KBM-7 (cell line): ENCODE measurements at places on chromosomes 2 and 18.
A peak's percentile ranks its signal among the peaks of the same experiment; 100 is the strongest.

GRCh38 chr18:61639886-61640285 is 252.9 kb downstream of the RNF152 start:
- DNase-seq = no peak

- DNase-seq = no peak
Observed at GRCh38 chr2:63619328-63619727, 30.6 kb downstream of the MDH1 start.

DNA sequence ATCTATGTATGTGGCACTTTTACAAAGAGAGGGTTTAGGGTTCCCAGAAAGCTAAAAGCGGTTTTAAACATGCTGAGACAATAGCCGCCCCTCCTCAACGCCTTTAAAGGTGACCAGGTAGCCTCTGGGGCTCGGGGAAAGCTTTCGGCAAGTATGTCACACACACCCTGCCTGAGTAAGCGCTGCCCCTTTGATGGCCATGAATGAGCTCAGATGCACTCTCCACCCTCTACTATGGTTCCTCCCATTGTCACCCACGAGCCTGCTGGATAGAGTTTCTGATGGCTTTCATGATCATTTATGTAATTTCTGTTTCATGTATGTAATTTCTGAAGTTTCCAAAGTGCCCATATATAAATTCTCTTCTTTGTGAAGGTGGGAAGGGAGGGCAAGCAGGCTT is 44.1 kb upstream of the GRHL1 start:
- no peak for DNase-seq

- peak; percentile 12 for DNase-seq
Observed at GRCh38 chr2:94870440-94871225, 597 bp upstream of the TEKT4 start.

GRCh38 chr2:97781981-97782380 is 68.6 kb downstream of the ZAP70 start:
- DNase-seq = no peak
